Effector CD4-positive, alpha-beta T cell (primary cell): ENCODE measurements at places on chromosomes 1 and 21.

- no peak for DNase-seq
Observed at GRCh38 chr1:185166106-185166505, 9.1 kb downstream of the SWT1 start.

- DNase-seq, result no peak
Observed at GRCh38 chr1:41683681-41684500, 199.4 kb upstream of the EDN2 start.

- DNase-seq, result no peak
Observed at GRCh38 chr1:44254392-44254910, 41.2 kb downstream of the DMAP1 start.

DNA sequence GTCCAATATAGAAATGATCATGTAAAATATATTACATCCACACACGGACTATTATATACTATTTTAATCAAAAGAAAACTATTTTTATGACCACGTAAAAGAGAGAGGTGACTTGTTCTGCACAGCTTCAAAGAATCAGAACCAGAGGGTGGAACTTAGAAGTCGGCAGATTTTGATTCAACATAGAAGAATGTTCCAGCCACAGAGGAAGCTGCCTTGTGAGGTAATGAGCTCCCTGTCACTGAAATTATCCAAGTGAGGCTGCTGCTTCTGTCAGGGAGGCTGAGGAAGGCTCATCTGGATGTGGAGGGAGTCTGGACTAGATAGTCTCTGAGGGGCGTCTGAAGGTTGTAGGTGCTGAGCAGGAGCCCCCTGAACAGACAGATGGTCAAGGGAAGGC lies 2.7 kb downstream of the PLEKHA6 start:
- DNase-seq, result no peak

DNA sequence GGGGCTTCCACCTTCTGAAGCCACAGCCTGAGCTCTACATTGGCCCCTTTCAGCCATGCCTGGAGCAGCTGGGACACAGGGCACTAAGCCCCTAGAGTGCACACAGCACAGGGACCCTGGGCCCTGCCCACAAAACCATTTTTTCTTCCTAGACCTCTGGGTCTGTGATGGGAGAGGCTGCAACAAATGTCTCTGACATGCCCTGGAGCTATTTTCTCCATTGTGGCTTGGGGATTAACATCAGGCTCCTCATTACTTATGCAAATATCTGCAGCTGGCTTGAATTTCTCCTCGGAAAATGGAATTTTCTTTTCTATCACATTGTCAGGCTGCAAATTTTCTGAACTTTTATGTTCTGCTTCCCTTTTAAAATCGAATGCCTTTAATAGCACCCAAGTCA lies 795.7 kb downstream of the LTN1 start:
- DNase-seq, result no peak

DNA sequence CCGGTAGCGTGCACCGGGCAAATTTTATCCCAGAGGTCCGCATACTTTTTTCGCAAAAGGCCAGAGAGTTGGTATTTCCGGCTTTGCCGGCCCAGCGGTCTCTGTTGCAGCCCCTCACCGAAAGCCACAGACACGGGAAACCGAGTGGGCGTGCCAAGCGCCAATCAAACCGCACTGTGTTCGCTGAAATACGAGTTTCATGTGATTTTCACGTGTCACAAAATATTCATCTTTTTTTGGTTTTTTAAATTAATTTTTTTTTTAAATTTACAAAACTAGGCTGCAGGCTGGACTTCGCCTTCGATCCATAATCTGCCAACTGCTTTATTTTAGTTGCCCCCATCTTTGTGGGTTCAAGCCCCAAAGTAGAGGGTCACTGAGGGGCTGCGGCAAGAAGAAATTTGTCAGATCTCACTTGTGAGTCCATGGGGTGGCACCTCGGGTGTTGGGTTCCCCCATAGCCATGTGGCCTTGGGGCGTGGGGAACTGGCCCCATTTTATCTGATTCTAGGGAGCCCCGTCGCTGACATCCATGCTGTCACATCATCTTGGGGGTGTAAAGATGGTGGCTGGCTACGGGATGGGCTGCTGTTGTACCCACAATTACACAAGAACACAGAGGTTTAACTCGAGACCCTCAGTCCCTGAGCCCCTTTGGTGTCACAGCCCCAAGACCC lies 20.8 kb downstream of the SLC45A1 start:
- DNase-seq, result no peak

- DNase-seq, result no peak
Observed at GRCh38 chr1:177824508-177824982, 145.3 kb downstream of the SEC16B start.

- peak; percentile 50 for DNase-seq
Observed at GRCh38 chr1:110634455-110635311, 28.5 kb upstream of the KCNA2 start.

DNA sequence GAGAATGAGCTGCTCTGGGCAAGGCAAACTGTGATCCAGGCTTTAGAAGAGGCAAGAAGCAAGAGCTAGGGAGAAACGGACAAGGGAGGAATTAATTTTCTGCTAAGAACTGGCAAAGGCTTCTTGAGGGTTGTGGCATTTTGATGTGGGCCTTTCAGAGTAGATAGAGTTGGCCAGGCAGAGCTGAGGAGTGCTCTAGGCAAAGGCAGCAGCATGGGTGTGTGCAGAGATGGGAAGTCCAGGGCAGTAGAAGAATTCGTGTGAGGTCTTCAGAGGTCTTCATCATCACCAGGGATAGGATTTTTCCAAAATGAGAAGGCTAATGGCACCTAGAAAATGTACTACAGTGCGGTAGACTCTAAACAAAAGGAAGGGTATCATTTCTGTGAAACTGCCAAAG lies 237.8 kb downstream of the LTN1 start:
- no peak for DNase-seq

DNA sequence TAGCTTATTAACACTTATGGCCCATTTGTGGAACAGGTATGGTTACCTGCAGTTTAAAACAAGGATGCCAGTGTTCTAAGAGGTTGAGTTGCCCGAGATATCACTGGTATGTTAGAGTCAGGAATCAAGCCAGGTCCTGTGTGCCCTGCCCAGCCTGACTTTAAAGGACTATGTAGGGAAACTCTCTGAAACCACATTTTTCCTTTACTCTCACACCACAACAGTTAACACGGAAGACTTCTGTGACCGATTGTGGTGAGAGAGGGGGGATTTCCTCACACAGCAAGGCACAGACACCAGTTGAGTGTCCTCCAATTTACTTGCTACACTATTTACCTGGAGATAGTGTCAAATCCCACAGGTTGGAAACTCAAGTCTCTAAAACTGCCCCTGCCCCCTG lies 47.8 kb downstream of the UCK2 start:
- no peak for DNase-seq

DNA sequence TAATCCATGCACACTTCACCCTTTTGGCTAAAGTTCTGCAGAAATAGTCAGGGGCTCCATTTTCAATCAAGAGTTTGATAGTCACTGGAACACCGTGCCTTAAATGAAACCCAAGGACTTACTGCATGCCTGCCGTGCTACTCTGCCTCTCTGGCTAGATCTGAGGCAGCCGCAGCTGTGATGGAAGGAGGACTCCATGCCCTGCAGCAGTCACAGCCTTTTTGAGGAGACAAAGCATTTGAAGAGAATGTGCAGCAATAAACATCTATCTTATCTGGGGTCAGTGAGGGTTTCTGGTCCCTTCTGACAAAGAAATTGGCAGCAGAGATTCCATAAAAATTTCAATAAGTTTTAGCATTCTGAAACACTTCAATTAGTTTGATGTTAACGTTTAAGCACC lies 78.0 kb downstream of the BCAR3 start:
- no peak for DNase-seq

DNA sequence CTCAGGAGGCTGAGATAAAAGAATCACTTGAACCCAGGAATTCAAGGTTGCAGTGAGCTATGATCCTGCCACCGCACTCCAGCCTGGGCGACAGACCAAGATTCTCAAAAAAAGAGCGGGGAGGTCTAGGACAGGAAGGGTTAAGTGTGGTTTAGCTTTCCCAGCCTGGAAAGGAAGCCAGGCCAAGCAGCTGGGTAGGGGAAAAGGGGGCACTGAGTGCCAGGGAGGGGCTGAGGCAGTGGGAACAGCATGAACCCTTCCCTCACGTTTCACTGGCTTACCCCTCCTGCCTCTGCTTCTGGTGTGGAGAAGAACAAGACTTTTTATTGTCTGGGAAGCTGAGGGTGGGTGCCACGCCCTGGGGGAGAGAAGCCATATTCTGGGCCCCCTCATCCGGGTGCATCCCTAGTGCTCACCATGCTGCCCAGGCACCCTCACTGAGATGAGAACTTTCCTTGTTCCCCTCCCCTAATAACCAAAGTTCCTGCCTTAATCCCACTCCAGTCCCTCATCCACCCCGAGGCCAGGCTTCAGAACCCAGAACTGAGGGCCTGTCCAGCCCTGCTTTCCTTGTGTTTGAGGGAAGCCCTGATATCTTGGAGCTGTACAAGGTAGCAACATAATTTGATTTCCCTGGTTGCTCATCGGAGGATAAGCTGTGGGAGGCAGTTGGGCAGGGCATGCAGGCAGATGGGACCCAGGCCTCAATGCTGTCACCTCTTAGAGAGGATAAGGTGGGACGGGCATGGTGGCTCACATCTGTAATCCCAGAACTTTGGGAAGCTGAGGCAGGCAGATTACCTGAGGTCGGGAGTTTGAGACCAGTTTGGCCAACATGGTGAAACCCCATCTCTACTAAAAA lies 2.0 kb upstream of the LMNA start:
- DNase-seq, result no peak

DNA sequence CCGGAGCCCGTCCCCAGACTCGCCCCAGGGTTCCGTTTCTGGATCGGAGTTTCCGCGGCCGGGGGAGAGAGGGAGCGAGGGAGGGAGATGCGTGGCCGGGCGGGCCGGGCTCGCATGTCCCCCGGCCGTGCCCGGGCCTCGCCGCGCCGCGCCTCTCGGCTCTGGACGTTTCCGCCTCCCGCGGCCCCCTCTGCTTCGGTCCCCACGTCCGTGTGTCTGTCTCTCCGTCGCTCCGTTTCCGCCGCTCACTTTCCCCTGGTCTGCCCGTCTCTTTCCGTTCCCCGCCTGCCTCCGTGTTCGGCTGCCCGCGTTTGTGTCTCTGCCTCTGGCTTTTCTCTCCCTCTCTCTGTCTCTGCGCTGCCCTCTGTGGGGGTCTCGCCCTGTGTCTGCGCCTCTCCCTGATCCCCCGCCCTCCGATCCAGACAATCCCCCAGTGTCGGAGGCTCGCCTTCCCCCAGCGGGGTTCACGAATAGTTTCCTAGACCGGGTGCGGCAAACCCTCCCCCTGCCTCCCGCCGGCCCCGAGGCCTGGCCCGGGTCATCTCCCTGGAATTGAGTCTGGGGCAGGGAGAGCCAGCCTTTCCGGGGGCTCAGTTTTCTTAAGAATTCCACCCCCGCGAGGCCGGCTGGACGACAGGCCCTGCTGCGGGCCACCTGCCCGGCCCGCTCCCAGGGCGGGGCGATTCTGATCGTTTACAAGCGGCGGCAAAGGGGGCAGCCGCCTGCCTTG lies 735 bp downstream of the NBL1 start:
- DNase-seq, result no peak

GRCh38 chr21:46636550-46637285 lies 1.2 kb downstream of the PRMT2 start:
- DNase-seq, result no peak

DNA sequence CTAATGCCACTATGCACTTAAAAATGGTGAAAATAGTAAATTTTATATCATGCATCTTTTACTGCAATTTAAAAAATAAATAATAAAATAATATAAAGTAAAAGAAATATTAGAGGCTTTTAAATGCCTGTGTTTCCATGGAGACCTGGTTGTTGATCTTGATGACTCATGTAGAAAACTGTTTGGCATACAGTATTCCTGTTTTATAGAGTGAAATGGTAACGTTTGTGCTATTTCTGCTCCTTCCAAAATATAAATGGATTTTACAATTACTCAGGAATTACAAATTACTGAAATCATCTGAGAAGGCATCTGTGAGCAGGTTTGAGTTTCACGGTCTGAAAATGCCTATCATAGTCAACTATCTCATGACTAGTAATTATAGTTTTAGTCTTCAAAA lies 98.4 kb upstream of the USP25 start:
- no peak for DNase-seq

DNA sequence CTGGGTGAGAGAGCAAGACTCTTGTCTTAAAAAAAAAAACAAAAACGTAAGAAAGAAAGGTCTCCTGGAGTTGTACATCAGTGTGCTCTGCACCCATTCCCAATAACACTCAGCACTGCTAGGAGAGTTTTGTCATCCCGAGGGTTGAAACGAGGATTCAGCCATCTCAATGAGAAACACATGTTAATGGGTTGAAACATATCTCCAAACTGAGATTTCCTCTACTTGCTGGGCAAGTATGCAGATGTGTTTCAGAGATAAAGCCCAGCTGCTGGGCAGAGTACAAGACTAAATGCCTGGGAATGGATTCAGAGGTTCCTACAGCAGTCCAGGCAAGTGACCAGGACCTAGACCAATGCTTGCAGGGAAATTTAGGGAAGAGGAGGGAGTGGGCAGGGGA lies 2.6 kb upstream of the MFN2 start:
- no peak for DNase-seq

GRCh38 chr1:221961532-221962292 lies 219.8 kb upstream of the DUSP10 start:
- DNase-seq, result no peak

DNA sequence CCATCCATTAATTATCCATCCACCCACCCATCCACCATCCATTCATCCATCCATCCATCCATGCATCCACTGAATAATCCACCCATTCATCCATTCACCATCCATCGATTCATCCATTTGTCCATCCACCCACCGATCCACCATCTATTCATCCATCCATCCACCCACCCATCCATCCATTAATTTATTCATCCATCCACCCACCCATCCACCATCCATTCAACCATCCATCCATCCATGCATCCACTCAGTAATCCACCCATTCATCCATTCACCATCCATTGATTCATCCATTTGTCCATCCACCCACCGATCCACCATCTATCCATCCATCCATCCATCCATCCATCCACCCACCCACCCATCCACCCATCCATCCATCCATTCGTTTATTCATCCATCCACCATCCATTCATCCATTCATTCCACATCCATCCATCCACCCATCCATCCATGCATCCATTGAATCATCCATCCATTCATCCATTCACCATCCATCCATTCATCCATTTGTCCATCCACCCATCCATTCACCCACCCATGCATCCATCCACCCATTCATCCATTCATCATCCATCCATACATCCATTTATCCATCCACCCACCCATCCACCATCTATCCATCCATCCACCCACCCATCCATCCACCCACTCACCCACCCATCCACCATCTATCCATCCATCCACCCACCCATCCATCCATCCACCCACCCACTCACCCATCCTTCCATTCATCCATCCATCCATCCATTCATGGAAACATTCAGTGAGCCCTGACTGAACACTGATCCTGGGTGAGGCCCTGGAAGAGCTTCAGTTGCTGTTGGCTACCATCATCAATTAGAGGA lies 83.4 kb upstream of the ARHGEF16 start:
- no peak for DNase-seq
